Stimulated activated CD8-positive, alpha-beta memory T cell treated with anti-CD3 and anti-CD28 coated beads, Interleukin-7, amount 100 ng/mL, for 1 hour (primary cell): ENCODE measurements at places on chromosomes 3 and 15.

DNA sequence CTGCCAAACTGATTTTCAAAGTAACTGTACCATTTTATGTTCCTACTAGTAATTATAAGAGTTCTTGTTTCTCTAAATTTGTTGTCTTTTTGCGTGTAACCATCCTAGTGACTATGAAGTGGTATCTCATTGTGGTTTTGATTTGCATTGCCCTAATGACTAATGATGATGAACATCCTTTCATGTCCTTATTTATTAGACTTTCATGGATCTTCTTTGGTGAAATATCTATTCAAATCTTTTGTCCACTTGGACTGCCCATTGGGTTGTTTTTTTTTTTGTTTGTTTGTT, 3.6 kb downstream of the OXSR1 start:
- DNase-seq, result no peak

DNA sequence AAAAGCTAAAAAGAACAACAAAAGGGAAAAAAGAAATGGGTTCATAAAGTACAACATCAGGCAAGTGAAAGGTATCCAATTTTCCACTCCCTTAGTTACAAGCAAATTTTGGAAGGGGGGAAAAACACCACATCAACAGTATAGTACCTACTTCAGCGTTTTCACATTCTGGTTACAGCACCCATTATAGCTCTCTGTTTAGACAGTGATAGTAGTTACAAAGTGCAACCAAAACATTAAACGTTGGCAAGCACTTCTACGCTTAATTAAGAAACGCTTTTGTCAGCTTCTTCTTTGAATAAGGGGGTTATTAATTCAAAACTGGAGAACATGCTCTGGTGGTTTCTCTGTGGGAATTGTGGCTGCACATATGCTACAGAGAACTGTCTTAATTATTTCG, 180.2 kb downstream of the VPS13C start:
- DNase-seq, result no peak

GRCh38 chr15:44250566-44251205, 37.8 kb upstream of the GOLM2 start:
- DNase-seq, result no peak

- DNase-seq, result no peak
These were observed 46.2 kb downstream of the CTDSPL start for GRCh38 chr3:37907906-37908305.

DNA sequence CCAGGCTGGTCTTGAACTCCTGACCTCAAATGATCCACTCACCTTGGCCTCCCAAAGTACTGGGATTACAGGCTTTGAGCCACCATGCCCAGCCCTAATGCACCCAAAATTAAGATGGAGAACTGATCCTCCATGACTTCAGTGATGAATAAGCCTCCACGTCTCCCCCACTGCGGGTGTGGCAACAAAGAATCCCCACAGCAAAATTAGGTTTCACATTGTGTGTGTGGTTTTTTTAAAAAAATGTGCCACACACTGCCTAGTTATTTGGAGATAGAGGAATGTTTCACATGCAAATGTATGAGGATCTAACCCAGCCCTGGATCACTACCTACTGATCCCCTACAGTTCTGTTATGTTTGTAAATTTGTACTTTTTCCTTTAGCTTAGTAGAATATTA, 17.3 kb downstream of the HDAC11 start:
- no peak for DNase-seq

- DNase-seq, result no peak
These were observed 16.9 kb upstream of the SEMA4B start for GRCh38 chr15:90184119-90184785.

DNA sequence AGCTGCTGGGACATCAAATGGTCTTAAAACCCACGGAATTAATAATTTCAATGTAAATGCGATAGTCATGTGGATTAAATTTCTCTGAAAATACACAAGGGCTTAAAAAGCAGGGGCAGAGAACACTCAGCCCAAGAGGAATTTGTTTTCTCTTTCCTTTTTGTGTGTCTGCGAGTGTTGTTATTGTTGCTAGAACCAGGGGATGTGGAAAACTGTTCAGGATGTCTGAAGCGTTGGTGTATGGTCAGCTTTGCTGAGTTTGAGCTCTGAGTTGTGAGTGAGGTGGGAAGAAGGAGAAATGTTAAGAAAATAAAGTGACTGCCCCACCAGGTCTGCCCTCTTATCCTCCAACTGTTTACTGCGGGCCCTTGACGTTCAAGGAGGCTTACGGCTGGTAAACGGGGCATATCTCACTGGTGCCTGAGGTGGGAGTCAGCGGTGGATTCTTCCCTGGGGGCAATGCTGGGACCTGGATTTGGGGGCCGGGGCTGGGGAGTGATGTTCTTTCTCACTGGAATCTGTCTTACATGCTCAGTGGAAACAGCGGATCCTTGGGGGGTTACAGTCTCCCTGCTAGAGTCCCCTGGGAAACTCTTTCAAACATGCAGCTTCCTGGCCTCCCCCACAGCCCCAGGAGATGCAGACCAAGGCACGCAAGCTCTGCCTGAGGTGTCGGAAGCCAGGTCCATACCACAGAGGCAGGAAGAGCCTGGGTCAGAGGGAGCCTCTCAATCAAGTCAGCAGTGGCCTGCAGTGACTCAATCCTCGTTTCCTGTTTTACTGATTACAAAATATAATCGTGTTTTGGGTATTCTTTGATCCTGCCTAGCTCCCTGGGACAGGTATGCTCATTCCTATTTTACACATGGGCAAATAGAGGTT, 41.8 kb downstream of the ITGA11 start:
- no peak for DNase-seq

GRCh38 chr3:174120997-174121396, 723.5 kb downstream of the NLGN1 start:
- no peak for DNase-seq

GRCh38 chr15:70361891-70362290, 264.2 kb upstream of the TLE3 start:
- DNase-seq, result no peak

GRCh38 chr15:77713281-77713680, 80.6 kb upstream of the LINGO1 start:
- no peak for DNase-seq

GRCh38 chr3:5309171-5309570, 121.7 kb downstream of the EDEM1 start:
- DNase-seq, result no peak

DNA sequence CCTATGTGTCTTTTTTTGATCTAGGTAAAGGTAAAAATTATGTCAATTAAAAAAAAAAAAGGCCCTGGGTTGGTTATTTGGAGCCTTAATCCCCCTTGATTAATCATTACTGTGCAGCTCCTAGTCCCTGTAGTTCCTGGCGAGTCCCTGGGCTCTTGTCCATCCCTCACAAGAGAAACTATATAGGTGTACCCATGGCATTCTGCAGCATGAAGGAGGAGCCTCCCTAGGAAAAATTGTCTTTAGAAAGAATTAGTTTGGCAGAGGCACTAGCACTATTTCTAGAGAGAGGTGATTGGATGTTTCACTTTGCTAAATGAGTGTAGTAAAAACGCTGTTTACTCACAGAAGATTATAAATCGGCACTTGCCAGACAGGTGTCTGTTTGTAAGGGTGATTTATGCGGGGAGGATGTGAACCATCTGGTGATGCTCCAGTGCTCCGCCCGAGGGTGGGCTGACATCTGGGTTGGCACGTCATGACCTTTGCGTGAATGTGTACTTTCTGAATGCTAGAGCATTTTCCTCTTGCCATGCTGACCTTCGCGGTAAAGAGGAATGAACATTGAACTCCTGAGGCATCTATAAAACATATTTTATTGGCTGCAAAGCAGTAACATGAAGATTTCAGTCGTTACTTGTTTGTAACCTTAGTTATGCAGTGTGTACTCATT, 12.6 kb downstream of the PLCL2 start:
- no peak for DNase-seq

GRCh38 chr3:142623194-142623593, 27.0 kb downstream of the PLS1 start:
- no peak for DNase-seq

- DNase-seq, result no peak
These were observed 206.6 kb downstream of the TLE3 start for GRCh38 chr15:69891070-69891536.
